ENCODE measurements at places on chromosomes 2 and 18. TPM values are rescaled to one million over a fixed set of nuclear protein-coding genes. Genes with fewer than 3 reads are reported as not detected.

The SLC66A3 gene
- polyA plus RNA-seq, result 20.4 TPM

The TMEM247 gene
- polyA plus RNA-seq, result not detected

The BMP10 gene
- polyA plus RNA-seq, result not detected

The HAAO gene
- polyA plus RNA-seq, result 0.08 TPM

The BCL2 gene
- 0.30 TPM for polyA plus RNA-seq

The AFF3 gene
- polyA plus RNA-seq, result not detected

The CREG2 gene
- 1.7 TPM for polyA plus RNA-seq

The C1D gene
- polyA plus RNA-seq, result 22.6 TPM

The IL18RAP gene
- not detected for polyA plus RNA-seq

The REG3A gene
- polyA plus RNA-seq, result not detected

The CNGA3 gene
- 0.01 TPM for polyA plus RNA-seq

The CLEC4F gene
- not detected for polyA plus RNA-seq

The MOGAT1 gene
- polyA plus RNA-seq, result not detected

The DSEL gene
- polyA plus RNA-seq, result 2.9 TPM

The RAX gene
- polyA plus RNA-seq, result not detected

The ABHD1 gene
- not detected for polyA plus RNA-seq

The STPG4 gene
- polyA plus RNA-seq, result not detected

The C2orf78 gene
- not detected for polyA plus RNA-seq

The FEZ2 gene
- 29.6 TPM for polyA plus RNA-seq

The VWA3B gene
- polyA plus RNA-seq, result not detected

The CXCR1 gene
- polyA plus RNA-seq, result 14.5 TPM

The INHA gene
- polyA plus RNA-seq, result 0.79 TPM

The ANKRD29 gene
- polyA plus RNA-seq, result 8.5 TPM

The CDK15 gene
- 0.96 TPM for polyA plus RNA-seq

The EPAS1 gene
- 96.7 TPM for polyA plus RNA-seq

The LCT gene
- polyA plus RNA-seq, result 0.01 TPM

The RAB6C gene
- polyA plus RNA-seq, result not detected

The KIF5C gene
- polyA plus RNA-seq, result 0.03 TPM

The C2orf15 gene
- 0.48 TPM for polyA plus RNA-seq

The RNF181 gene
- polyA plus RNA-seq, result 174 TPM
